ENCODE measurements at places on chromosomes 11 and 22.

DNA sequence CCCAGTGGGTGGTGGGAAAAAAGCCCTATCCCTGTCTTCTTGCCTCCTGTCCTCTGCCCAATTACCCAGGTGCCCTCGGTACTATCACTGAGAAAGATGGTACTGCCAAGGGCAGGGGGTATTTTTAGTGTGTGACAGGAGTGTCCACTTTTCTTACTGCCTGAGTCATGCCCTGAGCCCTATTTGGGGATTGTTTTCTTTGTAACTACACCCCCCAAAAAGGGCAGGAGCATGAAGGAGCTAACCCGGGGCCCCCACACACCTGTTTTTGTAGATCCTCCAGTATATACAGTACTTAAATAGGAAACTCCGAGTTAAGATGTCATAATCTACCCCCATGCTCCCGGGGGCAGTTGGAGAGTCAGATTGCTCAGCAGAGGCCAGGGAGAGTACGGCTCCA lies 3.8 kb downstream of the SMTNL1 start:
- DNase-seq: no peak

DNA sequence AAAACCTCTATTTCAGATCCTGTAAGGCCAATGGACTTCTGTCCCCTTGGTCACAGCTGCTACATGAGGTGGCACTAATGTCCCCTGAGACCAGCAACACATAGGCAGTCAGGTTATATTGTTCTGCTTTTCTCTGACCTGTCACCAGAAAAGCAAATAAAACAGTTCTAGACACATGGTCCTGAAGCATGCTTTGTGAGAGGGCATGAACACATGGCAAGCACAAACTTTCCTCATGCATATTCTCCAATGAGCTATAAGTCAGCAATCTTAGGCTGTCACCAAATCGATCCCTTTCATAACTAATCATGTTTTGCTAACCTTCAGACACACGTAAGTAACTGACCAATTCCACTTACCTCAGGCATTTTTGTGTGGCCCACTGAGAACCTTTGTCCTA lies 225.4 kb upstream of the ZC3H12C start:
- DNase-seq: no peak

DNA sequence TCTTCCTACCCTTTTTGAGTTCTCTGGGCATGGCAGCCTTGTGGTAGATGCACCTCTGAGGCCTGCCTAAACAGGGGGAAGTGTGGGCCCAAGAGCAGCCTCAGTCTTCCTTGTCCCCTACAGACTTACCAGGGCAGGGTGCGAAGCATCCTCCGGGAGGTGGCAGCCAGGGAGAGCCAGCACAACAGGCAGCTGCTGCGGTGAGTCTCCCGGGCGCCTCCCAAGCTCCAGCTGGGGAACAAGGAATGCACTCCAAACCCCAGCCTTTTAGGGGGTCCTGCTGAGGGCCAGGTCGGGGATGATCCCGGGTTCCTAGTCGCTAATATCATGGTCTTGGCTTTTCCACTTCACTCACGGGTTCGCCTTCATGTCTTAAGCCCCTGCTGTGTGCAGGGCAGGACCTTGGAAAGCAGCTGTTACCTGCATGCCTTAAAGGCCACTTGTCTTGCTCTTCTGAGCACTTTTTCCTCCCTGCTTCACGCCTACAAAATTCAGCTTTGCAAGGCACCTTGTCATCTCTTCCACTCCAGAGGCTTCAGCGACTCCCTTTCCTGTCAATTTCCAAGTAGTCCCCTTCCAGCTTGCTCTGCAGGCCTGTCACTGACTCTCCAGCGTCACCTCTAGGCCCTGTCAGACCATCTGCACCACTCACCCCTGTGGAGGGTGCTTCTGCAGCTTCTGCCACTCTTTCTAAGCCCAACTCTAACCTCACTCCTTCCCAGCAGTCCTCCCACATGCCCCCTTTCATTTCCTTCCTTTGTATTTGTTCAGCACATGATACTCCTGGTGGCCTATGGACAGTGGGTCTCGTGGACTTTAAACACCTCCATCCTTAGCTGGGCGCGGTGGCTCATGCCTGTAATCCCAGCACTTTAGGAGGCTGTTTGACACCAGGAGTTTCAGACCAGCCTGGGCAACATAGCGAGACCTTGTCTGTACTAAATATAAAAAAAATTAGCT lies 57.0 kb downstream of the PISD start:
- no peak for DNase-seq

DNA sequence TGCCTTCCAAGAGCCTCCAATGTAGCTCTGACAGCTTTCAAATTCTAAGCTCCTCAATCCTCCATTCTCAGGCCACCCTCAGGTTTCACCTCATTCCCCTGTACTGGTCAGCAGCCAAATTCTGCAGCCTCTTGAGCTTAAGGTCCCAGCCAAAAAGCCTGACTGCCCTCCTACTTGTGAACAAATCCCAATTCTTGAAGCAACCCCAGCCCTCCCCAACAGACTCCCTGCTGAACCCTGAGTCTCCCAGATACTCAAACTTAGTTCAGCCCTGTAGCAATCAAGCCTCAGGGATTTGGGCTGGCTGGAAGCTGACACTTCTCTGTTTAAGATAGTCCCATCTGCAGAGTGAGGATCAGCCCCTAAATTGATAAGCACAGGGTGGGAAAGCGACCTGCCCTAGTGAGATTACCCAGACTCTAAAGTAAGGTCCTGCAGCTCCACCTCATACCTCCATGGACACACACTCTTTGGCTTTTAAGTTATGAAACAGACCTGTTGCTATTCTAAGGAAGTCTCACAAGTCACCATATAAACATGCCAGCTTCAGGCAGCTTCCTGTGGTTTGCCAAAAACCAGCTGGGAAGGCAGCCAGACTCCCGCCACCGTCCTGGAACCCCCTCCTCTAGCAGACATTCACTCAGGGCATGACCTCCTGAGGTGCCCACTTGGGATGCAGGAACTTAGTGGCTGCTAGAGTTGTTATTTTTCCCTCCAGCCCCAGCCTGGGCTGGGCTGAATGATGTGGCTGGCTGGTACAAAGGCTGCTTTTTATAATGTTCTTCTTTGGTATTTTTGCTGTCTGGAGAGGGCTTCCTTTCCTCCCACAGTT lies 82.5 kb upstream of the PICALM start:
- no peak for DNase-seq

- DNase-seq: no peak
These were observed 3.7 kb downstream of the OR6Q1 start for GRCh38 chr11:58034471-58034870.

All from stimulated activated CD8-positive, alpha-beta memory T cell treated with anti-CD3 and anti-CD28 coated beads, Interleukin-12 subunit alpha, Interleukin-12 subunit beta, amount 100 ng/mL, for 1 hour (primary cell).